ENCODE measurements at places on chromosomes 2 and 18.

GRCh38 chr2:124988111-124988510, 963.0 kb downstream of the CNTNAP5 start:
- H3K4me1 ChIP-seq = no peaks in the 10 kb centered on the region
- no peak overlapping the region for H3K27ac ChIP-seq
- no peak for ATAC-seq
- no peak overlapping the region for H3K4me3 ChIP-seq

GRCh38 chr2:157787364-157787938, 88.7 kb downstream of the ACVR1 start:
- no peaks in the 10 kb centered on the region for H3K27me3 ChIP-seq
- peak overlapping the region; percentile 58 for H3K27ac ChIP-seq
- ATAC-seq = no peak
- H3K36me3 ChIP-seq = peaks cover 15% of the 10 kb centered on the region
- no peak overlapping the region for H3K4me3 ChIP-seq

- no peaks in the 10 kb centered on the region for H3K27me3 ChIP-seq
- no peak overlapping the region for H3K4me3 ChIP-seq
- no peak overlapping the region for H3K27ac ChIP-seq
These were observed 222.9 kb downstream of the DSC3 start for GRCh38 chr18:30819619-30820018.

- H3K27me3 ChIP-seq = no peaks in the 10 kb centered on the region
- no peaks in the 10 kb centered on the region for H3K36me3 ChIP-seq
- H3K27ac ChIP-seq = no peak overlapping the region
- H3K4me3 ChIP-seq = no peak overlapping the region
These were observed 1268.6 kb downstream of the LRP1B start for GRCh38 chr2:140862181-140862580.

DNA sequence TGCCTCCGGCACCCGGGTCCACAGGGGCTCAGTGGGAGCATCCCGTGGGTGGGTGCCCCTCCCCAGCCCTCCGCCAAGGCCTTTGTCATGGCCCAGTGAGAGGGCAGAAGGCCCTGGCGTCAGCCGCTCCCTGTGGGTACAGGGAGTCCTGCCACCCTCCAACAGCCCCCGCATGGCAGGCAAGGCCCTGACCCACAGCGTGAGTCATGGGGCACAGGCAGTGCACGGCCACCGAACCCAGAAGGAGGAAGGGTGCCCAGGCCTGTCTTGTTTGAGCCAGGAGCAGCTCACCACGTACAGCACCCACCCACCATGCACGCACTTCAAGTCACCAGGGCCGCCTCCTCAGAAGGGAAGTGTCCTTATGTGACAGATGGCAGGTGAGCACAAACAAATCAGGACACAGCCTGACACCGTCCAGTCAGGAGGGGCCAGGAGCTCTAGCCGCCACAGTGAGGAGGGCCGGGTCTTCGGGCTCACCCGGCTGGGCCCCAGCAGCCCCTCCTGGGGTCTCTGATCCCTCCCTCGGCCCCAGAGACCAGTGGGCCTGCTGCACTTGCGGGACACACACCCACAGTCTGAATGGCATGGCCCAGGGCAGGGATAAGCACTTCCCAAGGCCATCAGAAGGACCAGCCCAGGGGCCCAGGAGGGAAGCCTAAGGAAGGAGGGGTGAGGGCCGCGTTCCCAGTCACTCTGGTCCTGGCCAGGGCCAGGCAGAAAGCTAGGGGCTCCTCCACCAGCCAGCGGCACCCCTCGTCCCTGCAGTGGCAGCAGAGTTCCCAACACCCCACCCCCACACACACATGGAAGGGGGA, 25.8 kb downstream of the BIN1 start:
- H3K4me3 ChIP-seq = peak overlapping the region; percentile 70
- H3K36me3 ChIP-seq = peaks cover 18% of the 10 kb centered on the region
- H3K27ac ChIP-seq = peak overlapping the region; percentile 70
- H3K27me3 ChIP-seq = no peaks in the 10 kb centered on the region
- ATAC-seq = peak; percentile 68

DNA sequence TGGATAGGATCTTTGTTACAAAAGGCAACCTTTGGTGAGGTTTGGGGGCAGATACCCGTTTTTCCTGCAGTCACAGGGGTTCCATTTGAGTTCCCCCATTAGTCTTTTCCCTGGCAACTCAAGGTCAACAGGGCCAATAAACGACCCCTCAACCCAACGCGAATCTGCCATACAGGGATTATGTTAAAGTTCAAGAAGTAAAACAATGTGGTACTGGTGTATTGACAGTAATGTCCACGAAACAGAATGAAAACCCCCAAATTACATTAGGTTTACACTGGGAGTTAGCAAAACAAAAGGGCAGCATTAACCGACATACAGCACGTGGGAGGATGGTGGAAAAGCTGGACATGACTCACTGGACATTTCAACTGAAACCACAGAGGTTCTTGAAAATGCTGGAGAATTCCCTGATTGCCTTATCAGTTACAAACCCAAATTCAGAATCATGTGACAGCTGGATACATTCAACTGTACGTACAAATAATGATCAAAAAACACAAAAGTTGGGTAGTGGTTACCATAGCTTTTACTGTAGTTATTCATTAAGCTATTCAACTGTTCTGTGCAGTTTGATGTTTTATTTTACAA, 4.9 kb upstream of the IMP4 start:
- H3K4me3 ChIP-seq = peak overlapping the region; percentile 31
- H3K27ac ChIP-seq = no peak overlapping the region
- peaks cover 15% of the 10 kb centered on the region for H3K4me1 ChIP-seq
- ATAC-seq = no peak
- H3K36me3 ChIP-seq = peaks cover 59% of the 10 kb centered on the region
- H3K27me3 ChIP-seq = no peaks in the 10 kb centered on the region

DNA sequence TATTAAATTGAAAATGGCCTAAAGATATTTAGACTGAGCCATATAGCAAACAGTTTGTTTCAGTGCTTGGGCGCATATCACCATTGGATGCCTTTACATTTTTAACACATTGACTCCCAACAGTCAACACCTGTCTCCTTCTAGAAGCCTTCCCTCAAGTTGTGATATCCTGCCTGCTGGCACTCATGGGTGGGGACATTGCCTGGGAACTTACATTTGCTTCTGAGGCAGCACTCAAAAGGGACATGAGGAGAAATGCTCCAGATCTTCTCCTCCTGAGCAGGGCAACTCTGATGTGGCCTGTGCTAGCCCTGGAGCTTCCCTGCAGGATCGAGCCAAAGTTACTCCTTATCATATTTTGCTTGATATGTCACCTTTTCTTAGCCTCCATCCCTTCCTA, 392.2 kb downstream of the CDH7 start:
- no peak overlapping the region for H3K27ac ChIP-seq
- no peaks in the 10 kb centered on the region for H3K27me3 ChIP-seq
- H3K36me3 ChIP-seq = no peaks in the 10 kb centered on the region
- ATAC-seq = no peak
- no peaks in the 10 kb centered on the region for H3K4me1 ChIP-seq

DNA sequence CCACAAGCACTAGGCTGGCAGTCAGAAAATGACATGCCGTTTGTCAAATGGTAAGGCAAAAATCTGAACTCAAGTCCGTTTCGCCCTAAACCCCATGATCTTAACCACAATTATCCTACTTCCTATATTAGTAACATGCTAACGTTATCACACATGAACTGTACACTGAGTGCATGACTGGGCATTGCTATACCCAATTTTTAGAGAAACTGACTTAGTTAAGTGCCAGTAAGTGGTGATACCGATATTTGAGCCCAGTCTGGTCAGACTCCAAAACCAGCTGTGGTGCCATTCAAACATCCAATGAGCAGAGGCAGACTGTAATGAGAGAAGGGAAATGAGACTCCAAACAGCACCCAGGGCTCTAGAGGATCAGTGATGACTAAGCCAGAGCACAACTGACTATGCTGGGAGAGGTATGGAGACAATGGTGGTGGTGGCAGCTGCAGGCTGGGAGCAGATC, 311.7 kb upstream of the PKDCC start:
- no peak overlapping the region for H3K4me3 ChIP-seq
- H3K27me3 ChIP-seq = peaks cover 16% of the 10 kb centered on the region
- H3K27ac ChIP-seq = no peak overlapping the region
- peaks cover 5% of the 10 kb centered on the region for H3K4me1 ChIP-seq
- no peaks in the 10 kb centered on the region for H3K36me3 ChIP-seq
- ATAC-seq = peak; percentile 79

- no peak overlapping the region for H3K4me3 ChIP-seq
- H3K36me3 ChIP-seq = peaks cover 66% of the 10 kb centered on the region
- peaks cover under 1% of the 10 kb centered on the region for H3K4me1 ChIP-seq
These were observed 48.5 kb upstream of the LYPD6B start for GRCh38 chr2:148989882-148990493.

GRCh38 chr2:172977270-172978062, 98.2 kb upstream of the MAP3K20 start:
- ATAC-seq = no peak
- H3K4me3 ChIP-seq = no peak overlapping the region
- peaks cover 38% of the 10 kb centered on the region for H3K27me3 ChIP-seq
- H3K36me3 ChIP-seq = no peaks in the 10 kb centered on the region
- H3K4me1 ChIP-seq = no peaks in the 10 kb centered on the region
- H3K27ac ChIP-seq = no peak overlapping the region

DNA sequence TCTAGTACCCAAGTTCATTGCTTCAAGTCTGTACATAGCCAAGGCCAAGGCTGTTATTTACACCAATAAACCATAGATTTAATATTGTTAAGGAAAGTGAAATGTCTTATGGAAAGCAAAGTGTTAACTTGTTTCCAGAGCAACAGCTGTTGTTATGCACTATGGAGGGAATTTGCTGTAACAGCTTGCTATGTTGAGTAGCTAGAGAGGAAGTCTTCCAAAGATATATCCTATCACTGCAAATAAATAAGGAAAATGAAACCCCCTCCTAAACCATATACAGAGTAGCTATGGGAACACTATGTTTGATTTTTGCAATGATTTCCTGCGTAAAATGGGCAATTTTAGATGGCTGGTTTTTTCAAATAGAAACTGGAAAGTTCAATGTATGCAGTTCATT, 21.1 kb downstream of the TMEM182 start:
- no peaks in the 10 kb centered on the region for H3K4me1 ChIP-seq
- no peaks in the 10 kb centered on the region for H3K36me3 ChIP-seq
- no peak overlapping the region for H3K27ac ChIP-seq
- no peak overlapping the region for H3K4me3 ChIP-seq
- ATAC-seq = no peak

DNA sequence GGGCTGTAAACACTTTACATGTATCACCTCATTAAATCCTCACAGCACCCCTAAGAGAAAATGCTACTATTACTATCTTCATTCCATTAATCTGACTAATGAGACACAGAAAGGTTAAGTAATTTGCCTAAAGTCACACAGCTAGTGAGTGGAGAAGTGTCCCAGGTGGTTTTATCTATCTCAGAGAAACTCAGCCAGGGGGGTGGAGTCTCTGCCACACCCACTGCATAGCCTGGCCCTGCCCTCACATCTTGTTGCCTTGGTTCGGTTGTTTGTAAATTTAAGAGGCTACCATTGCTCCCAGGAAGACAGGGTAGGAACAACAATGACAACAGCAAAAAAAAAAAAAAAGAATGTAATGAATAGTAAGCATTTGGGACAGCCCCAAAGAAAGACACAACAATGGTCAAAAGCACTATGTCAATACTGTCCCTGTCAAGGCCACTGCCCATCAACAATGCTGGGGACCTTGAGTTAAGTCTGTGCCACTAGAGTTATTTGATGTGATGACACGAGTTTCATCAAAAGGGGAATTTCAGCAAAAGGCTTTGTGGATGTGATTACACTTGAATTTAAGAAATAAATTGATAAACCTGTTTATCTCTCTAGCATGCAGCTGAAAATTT, 17.5 kb downstream of the CYRIA start:
- no peak for ATAC-seq
- no peak overlapping the region for H3K27ac ChIP-seq
- no peak overlapping the region for H3K4me3 ChIP-seq
- H3K4me1 ChIP-seq = no peaks in the 10 kb centered on the region
- H3K27me3 ChIP-seq = no peaks in the 10 kb centered on the region

GRCh38 chr2:180038997-180039396, 31.9 kb upstream of the CWC22 start:
- ATAC-seq = no peak
- no peak overlapping the region for H3K27ac ChIP-seq
- no peaks in the 10 kb centered on the region for H3K4me1 ChIP-seq
- H3K4me3 ChIP-seq = no peak overlapping the region

DNA sequence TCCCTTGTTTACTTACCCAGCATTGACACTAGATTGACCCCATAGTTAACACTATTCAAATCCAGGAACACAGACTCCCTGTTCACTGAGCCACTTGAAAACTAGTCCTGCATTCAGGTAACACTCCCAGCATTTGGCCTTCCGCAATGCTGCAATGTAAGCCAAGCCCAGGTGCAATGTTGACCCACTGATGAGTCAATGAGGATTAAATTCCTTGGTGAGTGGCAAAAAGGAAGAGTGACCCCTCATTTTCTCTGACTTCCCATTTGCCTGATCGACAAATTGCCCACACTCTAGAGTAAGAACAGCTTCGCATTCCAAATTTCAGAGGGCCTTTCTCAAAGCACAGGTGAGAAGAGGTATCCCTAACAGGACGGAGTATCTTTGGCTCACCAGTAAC, 251.9 kb downstream of the FBXO15 start:
- peaks cover 9% of the 10 kb centered on the region for H3K27me3 ChIP-seq
- no peak for ATAC-seq
- no peak overlapping the region for H3K27ac ChIP-seq
- no peak overlapping the region for H3K4me3 ChIP-seq
- H3K36me3 ChIP-seq = no peaks in the 10 kb centered on the region

- no peaks in the 10 kb centered on the region for H3K36me3 ChIP-seq
- no peak overlapping the region for H3K27ac ChIP-seq
- H3K4me3 ChIP-seq = no peak overlapping the region
- no peak for ATAC-seq
- no peaks in the 10 kb centered on the region for H3K4me1 ChIP-seq
- H3K27me3 ChIP-seq = peaks cover 46% of the 10 kb centered on the region
These were observed 50.7 kb downstream of the CIB4 start for GRCh38 chr2:26590508-26590907.

DNA sequence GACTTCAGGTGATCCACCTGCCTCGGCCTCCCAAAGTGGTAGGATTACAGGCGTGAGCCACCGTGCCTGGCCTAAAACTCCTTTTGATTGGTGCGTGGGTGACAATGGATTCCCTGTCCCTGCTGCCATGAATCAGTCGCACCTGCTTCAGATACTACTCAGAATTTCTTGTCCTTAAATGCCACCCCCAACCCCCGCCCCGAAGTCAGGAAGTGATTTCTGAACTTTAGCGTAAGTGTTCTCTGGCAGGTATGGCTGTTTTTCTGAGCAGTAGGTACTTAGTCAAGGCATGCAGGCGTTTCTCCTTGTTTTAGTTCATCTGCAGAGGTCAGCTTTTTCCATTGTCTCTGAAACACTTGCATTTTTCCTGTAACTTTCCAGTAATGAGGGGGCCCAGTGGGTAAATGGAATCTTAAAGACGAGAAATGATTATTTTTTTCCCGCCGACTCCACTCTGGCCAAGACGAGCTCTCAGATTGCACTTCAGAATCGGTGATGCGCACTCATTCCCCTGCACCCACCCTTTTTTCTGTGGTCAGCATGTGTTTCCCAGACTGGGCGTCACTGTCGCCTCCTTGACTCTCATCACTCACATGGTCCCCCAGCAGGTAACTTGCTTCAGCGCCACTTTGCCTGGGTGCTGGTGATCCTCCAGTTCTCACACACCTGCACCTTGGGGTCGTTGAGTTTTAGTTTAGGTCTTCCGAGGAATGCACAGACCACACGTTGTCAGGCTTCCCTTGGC, 179.7 kb downstream of the GBX2 start:
- no peaks in the 10 kb centered on the region for H3K4me1 ChIP-seq
- H3K27ac ChIP-seq = no peak overlapping the region
- no peaks in the 10 kb centered on the region for H3K36me3 ChIP-seq
- H3K4me3 ChIP-seq = no peak overlapping the region

Data from activated T-helper 17 cell treated with anti-CD3 and anti-CD28 coated beads, Interleukin-2, amount 50 U/mL, for 72 hours (primary cell).